ENCODE measurements at places on chromosomes 12 and 14. TPM values are rescaled to one million over a fixed set of nuclear protein-coding genes. Genes with fewer than 3 reads are reported as not detected.

- no peak for DNase-seq
Measured at GRCh38 chr12:119375075-119375882, 40.8 kb downstream of the CCDC60 start.

GRCh38 chr14:44204061-44204835 is 302.8 kb downstream of the FSCB start:
- DNase-seq, result no peak

DNA sequence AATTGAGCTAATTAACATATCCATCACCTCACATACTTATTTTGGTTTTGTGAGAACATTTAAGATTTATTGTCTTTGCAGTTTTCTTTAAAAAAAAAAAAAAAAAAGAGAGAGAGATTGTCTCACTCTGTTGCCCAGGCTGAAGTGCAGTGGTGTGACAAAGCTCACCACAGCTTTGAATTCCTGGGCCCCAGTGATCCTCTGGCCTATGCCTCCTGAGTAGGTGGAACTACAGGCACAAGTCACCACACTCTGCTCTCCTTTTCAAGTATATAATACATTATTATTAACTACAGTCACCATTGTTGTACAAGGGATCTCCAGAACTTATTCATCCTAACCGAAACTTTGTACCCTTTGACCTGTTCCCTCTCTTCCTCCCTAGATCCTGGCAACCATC is 64.0 kb downstream of the NUMB start:
- DNase-seq, result no peak

DNA sequence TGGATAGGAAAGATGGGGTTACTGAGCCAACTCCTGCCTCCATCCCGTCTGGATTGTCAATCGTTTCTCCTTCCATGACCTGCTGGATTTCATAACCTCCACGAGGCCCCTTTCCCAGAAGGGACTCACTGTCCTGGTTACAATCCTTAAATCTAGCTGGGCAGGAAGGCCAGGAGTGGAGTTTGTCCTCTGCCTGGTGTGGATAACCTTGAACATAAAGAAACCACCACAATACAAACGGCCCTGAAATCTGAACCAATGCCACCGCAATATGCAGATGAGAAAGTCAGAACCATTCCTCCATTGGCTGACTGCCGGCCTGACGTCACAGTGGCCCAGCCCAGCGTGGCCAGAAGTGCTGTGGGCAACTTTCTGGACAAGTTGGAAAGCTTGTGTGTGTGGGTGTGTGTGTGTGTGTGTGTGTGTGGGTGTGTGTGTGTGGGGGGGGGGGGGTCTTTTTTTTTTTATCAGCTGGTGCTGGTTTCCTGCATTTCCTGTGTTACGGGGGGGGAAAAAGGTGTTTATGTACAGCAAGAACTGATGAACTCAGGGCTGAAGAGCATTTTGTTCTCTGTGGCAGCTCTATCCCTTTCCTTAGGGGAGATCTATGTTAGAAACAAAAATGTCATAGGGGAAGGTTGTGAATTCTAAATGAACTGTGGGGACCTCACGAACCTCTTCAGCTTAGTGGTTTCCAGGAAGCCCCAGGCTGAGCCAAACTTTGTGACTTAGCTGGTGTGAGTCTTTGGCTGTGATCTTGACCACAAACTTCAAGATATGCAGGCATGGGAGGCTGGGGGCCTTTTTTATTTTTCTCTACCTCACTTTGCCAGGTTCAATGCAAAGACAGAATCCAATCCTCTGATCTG is 81.6 kb upstream of the MED13L start:
- peak; percentile 95 for DNase-seq

DNA sequence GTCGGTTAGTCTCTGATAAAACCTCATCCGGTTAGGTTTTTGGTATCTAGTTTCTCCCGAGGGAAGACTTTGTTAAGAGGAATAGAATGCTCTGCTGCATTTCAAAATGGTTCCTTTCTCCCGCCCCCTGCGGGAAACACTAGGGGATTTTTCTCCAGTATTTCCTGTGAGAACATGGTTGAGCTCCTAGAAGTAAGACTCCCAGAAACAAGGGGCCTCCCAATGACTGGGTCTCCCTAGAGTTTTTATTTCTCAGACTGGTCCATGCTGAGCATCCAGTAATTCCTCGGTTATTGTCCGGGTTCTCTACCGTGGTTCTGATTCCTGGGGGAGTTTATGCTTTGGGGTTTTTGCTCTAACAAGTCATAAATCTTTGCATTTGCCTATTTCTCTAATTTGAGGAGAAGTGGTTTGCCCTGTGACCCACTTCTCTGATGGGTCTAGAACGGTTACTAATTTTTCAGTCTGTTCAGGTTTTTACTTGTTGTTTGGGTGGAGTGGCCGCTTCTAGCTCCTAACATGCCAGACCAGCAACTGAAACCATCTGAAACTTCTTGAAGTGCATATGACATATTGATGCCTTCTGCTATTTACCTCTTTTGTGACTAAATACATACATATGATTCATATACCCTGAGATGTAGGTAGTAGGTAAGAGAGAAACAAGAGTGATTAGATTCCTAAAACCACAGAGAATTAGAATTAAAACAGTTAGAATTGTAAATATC is 25.1 kb downstream of the TESPA1 start:
- no peak for DNase-seq

DNA sequence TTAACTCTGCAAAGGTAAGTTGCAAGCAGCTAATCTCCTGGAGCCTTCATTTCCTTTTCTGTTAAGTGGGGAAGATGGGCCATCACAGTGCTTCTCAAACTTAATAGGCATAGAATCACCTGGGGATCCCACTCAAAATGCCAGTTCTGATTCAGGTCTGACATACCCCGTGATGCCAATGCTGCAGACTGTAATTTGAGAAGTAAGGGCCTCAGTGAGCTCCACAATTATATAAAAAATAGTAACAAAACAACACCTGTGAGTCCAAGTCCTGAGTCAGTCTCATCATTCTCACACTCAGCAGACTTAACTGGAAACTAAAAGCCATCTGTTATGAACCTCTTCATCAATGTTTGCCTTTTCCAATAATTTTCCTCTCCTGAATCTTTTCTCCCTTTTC is 10.8 kb upstream of the PSMA6 start:
- DNase-seq, result no peak

DNA sequence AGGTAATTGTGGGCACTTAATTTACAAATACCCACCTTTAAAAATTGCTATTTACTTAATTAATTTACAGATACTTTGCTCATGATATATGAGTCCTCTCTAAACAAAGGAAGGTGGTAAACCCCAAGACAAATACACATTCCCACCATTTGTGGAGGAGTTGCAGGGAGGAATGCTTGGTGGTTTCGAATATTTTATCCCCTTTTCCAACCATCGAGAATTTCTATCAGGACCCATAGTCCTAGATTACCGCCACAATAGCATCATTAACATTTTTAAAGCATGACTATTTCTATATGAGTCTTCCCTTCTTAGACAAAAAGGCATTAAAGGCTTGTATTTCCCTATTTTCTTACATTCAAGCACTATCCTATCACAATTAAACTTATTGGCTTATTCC is 34.2 kb upstream of the PLEKHA5 start:
- no peak for DNase-seq

DNA sequence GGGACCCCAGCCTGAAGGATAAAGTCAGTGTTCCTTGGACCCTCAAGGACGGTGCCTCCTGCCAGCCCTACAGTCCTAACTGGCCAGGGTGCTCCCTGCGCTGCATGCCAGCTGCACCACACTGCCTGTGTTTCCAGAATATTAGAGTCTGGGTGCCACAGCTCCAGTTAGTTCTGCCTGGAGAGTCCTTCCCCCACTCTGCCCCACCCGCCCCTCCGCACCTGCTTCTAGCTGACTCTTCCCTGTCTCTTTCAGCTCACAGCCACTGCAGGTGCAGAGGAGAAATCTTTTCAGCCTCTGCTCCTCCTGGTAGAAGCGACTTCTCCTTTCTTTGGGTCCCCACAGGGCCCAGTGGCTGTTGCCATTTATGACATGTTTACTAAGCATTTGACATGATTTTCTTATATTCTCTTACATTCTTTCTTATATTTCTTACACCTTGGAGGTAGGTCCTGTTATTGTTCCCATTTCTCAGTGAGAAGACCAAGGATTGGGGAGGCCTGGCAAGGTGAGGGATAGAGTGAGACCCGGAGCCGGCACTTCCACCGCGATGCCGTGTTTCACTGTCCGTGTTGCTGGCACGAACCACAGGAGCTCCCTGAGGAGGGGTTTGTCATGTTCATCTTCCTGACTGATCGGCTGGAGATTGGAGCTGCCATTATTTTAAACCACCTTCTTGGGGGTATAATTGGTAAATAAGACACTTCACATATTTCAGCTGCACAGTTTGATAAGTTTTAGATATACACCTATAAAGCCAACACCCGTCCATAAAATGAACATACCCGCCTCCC is 29.4 kb downstream of the SYNE3 start:
- DNase-seq, result no peak

GRCh38 chr12:66776974-66777373 is 98.1 kb upstream of the GRIP1 start:
- no peak for DNase-seq

GRCh38 chr12:103177639-103178255 is 220.3 kb downstream of the ASCL1 start:
- no peak for DNase-seq

- no peak for DNase-seq
Measured at GRCh38 chr14:80024417-80024816, 186.9 kb downstream of the DIO2 start.

DNA sequence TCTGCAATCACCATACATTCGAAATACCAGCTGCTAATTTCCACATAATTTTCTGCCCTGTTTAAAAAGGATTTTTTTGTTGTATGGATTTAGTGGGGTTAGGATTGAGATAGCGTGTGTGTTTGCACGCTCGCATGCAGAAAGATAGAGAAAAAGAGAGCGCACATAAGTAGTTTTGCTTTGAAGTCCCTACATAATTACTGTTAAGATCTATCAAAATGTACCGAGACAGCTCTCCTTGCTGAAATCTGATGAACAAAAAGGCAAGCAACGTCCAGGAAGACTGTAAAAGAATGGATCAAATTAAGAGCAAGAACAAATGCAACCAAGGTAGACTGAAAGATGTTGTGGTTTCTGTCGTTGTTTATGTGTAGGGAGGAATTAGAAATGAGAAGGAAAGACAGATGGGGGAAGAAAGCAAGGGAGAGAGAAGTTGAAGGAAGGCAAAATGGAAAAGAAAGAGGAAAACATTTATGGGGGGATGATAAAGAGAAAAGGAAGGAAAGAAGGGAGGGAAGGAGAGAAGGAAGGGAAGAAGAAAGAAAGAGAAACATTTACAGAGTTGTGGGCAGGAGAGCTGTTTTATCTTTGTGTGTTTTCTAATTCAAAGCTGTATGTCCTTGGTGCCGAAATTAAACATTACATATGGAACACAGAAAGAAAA is 522.3 kb downstream of the MED13L start:
- no peak for DNase-seq

- DNase-seq, result no peak
Measured at GRCh38 chr12:104163631-104164030, 25.6 kb upstream of the NFYB start.

- DNase-seq, result peak; percentile 41
Measured at GRCh38 chr12:113186033-113186365, 478 bp downstream of the RITA1 start.

DNA sequence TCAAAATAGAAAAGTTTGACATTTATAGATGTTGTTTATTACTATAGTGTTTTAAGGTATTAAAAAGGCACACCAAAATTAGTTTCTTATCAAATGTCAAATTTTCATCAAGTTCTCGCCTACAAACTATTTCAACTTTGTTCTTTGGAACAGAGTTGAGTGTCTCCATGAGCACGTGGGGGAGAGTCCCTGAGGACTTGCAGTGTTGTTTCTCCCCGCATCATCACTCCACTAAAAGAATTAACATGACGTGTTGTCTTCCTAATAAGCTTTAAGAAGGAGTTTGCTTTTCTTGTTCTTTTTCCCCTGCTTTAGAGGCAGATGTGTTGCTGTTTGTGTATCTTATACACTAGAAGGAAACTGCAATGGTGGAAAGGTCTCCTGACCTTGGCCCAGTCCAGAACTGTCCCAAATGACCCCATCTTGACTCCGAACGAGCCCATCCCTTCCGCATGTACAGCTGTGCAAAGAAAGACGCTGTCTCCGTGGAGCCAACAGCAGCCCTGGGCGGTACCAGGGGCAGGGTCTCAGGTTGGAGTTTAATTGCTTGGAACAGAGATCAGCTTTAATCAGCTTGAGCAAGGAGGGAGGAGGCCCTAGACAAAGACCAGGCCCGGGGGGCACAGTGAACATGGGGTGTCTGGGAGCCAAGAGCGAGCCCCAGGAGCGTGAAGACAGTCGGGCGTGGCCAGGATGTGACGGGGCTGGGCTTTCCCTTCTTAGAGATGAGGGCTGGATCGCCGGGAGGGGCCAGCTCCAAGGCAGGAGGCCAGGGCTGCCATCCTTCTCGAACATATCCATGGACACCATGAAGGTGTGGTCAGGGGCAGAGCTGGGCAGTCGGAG is 215.4 kb upstream of the RTL1 start:
- DNase-seq, result no peak

GRCh38 chr12:58901664-58902063 is 18.6 kb downstream of the LRIG3 start:
- no peak for DNase-seq

GRCh38 chr12:96240656-96241055 is 46.5 kb downstream of the ELK3 start:
- no peak for DNase-seq

- DNase-seq, result no peak
Measured at GRCh38 chr14:98956661-98957060, 315.3 kb downstream of the BCL11B start.

- DNase-seq, result no peak
Measured at GRCh38 chr12:124765581-124766489, 97.8 kb downstream of the SCARB1 start.

DNA sequence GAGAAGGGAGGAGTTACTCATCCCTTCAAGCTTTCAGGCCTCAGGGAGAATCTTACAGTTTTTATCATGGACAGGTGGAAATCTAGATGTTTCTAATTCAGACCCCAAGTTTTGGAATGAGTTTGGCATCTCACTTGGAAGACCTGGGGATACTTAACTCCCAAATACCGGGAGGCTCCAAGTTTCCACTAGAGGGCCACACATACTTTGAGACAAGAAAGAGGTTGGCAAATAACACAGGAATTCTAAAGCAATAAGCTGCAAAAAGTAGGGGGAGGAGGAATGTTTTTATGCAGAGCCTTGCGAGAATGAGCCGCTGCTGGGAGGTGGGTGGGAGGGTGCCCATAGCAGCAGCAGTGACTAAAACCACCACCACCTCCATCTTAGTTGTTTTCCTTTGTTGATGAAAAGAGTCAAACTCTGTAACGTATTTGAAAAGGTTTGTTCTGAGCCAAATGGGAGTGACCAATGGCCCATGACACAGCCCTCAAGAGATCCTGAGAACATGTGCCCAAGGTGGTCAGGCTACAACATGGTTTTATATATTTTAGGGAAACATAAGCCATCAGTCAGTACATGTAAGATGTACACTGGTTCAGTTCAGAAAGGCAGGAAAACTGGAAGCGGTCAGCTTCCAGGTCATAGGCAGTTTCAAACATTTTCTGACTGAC is 34.2 kb upstream of the RNASE1 start:
- peak; percentile 60 for DNase-seq

The CLEC6A gene
- total RNA-seq, result not detected

The TMCC3 gene
- 4.5 TPM for total RNA-seq

The SLC38A4 gene
- total RNA-seq, result 37.3 TPM

The CLEC14A gene
- 4.0 TPM for total RNA-seq

The BRMS1L gene
- 14.2 TPM for total RNA-seq

The VRTN gene
- total RNA-seq, result not detected

The ESR2 gene
- total RNA-seq, result 1.00 TPM

The CACNA2D4 gene
- 4.7 TPM for total RNA-seq

The HSPA2 gene
- 0.93 TPM for total RNA-seq

The SYCP3 gene
- total RNA-seq, result not detected

The NELL2 gene
- 31.3 TPM for total RNA-seq

The CCNB1IP1 gene
- total RNA-seq, result 84.8 TPM

The A2M gene
- 567 TPM for total RNA-seq

The CLEC7A gene
- total RNA-seq, result 2.3 TPM

Data from hepatocyte (in vitro differentiated cells).